ENCODE measurements at places on chromosomes 6 and 20.

DNA sequence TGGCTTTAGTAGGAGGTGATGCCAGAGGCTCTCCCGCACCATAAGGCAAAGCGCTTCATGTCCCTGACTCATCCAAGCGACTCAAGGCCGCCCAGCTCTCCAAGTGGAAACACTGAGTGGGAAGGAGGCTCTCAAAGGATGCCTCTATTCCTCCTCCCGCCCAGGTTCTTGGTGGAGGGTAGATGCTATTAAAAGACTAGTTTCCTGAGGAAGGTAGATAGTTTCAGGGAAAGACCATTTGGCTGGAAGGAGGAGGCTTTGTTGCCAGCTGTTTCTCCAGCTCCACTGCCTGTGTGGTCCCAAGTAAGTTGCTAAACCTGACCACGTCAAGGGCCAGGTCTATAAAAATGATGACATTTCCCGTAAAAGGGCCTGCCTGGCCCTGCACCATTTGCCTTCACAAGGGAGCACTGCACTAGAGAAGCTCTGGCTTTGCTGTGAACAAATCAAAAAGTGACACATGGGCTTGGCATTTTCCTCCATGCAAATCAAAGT lies 48.2 kb downstream of the GMDS start:
- DNase-seq, result no peak

- no peak for DNase-seq
Observed at GRCh38 chr6:134814076-134814695, 135.7 kb downstream of the ALDH8A1 start.

DNA sequence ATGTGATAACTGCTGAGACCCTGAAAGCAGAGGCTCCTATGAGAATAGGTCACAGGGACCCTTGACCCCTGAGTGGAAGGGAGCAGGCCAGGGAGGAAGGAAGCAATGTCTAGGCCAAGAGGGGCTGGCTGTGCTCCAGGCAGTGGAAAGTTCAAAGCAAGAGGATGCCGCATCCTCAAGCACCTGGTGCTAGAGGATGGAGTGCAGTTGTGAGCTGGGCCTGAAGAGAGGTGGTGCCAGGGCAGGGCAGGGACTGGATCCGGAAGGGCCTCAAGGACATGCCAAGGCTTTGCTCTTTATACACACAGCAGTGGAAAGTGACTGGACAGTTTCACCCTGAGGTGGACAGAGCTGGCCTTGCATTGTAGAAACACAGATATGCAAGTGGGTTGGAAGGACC lies 97.0 kb downstream of the SLC22A3 start:
- DNase-seq, result no peak

DNA sequence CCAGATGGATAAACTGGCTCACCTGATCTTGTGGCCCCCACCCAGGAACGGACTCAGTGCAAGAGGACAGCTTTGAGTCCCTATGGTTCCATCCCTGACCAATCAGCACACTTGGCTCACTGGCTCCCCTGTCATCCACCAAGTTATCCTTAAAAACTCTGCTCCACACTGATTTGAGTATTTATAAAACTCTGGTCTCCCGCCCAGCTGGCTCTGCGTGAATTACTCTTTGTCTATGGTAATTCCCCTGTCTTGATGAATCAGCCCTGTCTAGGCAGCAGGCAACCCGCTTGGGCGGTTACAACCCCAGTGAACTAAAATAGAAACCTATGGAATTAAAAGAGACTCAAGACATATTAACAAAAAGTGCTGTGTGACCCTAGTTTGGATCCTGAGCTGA lies 38.1 kb upstream of the CD83 start:
- DNase-seq, result no peak

GRCh38 chr6:27208042-27208441 lies 39.5 kb upstream of the PRSS16 start:
- no peak for DNase-seq

DNA sequence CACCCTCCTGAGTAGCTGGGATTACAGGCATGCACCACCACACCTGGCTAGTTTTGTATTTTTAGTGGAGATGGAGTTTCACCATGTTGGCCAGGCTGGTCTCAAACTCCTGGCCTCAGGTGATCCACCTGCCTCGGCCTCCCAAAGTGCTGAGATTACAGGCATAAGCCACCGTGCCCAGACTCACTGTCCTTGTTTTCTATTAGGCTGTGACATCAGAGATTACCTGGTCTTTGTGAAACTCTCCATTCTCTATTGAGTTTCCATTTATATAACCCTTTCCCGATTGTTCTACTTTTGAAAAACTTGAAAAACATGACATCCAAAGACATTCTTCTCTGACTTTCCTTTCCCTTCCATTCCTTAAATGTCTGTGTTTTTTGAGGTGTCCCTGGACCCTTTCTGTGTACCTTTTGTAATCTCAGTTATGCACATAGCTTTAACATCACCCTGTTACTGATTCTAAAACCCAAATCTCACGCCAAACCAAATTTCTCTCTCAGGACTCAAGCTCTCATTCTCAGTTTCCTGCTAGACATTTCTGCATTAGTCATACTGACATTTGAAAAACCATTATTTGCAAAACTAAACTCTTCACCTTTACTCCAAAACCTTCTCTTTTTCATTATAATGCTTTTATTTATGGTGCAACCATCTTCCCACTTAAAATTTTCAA lies 137.0 kb downstream of the KHDC1L start:
- no peak for DNase-seq

DNA sequence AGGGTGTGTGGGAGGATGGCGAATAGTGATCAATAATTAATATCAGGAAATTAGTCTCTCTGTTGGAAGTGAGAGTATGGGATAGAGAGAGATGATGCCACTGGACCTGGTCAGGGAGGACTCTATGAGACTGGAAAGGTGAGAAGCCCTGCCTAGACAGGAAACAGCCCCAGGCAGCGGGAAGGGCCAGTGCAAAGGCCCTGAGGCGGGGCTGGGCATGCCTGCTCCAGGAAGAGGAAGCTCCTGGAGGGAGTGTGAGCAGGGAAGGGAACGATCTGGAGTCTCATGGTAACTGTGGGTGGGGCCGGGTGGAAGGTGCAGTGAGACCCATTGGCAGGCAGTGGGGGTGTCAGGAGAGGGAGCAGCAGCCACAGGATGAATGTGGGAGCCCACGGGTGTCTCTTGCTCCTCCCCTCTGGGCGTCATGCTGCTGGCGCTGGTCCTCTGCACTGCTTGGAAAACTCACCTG lies 1.8 kb upstream of the CST3 start:
- DNase-seq, result no peak

GRCh38 chr20:59350330-59351156 lies 50.1 kb downstream of the EDN3 start:
- no peak for DNase-seq

- no peak for DNase-seq
Observed at GRCh38 chr20:44526129-44526528, 4.3 kb upstream of the SERINC3 start.

GRCh38 chr20:17762243-17762872 lies 62.6 kb downstream of the BANF2 start:
- no peak for DNase-seq

DNA sequence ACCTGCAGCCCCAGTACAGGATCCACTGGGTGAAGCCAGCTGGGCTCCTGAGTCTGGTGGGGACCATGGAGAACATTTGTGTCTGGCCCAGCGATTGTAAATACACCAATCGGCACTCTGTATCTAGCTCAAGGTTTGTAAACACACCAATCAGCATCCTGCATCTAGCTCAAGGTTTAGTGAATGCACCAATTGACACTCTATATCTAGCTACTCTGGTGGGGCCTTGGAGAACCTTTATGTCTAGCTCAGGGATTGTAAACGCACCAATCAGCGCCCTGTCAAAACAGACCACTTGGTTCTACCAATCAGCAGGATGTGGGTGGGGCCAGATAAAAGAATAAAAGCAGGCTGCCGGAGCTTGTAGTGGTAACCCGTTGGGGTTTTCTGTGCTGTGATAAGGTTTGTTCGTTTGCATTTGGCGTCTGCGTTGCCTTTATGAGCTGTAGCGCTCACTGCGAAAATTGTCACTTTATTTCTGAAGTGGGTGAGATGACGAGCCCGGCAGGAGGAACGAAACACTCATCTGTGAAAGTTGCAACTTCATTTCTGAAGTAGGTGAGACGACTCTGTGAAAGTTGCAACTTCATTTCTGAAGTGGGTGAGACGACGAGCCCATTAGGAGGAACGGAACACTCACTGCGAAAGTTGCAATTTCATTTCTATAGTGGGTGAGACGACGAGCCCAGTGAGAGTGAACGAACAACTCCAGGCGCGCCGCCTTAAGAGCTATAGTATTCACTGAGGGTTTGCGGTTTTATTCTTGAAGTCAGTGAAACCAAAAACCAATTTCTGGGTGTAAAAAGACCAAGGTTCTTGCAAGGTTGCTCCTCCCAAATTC lies 31.1 kb downstream of the SERPINB6 start:
- peak; percentile 58 for DNase-seq

DNA sequence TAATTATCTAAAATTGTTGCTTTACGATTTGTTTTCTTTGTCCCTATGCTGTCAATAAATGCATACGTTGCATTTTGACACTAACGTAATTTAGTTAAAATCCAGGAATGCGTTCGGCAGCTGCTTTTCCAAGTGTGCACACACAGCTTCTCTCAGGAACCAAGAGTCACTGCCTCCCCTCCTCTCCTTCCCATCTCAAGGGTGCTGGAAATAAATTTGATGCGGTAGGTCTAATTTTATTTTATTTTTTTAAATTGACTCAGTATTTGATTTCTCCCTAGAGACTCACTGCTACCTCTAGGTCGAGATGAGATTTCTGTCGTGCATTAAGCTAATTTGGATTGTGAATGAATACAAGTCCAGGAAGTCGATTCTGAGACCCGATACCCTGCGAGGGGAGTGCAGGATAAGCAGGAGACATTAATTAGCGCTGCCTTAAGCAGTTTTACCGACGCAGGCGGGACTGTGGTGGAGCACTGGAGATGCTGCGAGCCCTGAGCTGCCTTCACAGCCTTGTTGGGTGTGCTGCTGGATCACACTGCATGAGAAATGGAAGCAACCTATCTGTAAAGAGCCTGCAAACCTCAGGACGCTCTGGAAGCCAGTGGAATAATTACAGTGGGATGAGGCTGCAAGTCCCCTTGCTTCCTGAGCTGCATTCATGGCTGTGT lies 381.2 kb downstream of the C6orf118 start:
- DNase-seq, result no peak

DNA sequence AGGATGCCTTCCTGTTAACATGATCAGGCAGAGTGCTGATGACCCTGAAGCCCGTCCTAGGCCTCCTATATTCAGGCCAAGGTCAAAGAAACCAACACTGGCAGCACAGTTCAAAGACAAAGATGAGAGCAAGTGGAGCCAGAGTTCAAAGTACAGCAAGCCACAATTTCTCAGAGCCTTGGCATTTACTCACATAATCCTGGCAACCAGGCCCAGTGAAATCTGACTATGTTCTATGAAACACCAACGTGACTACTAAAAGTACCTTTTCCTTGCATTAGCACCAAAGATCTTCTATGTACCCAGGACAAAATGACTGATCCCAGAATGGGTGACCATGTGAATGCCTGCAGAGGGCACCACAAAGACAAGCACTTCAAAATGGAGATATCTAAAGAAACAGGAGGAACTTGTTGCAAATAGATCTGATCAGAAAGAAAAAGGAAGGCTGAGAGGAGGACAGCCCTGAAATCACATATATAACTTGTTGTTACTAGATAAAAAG lies 3.9 kb downstream of the NFS1 start:
- DNase-seq, result no peak

DNA sequence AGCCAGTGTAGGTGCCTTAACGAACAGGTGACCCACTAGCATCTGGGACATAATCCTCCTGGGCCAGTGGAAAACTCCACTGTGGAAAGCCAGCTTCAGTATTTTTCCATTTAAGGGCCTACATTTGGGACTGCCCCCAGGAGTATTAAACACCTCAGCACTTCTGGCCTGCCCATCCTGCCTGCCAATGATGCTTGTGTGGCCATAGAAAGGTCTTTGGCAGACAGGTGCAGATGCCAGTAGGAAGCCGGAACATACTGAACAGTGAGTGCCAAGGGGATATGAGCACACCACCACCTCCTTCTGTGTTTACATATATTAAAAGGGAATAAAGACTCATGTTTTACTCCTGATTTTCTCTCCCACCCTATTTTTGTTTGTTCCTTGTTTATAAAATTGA lies 19.9 kb downstream of the MCM8 start:
- DNase-seq, result no peak

DNA sequence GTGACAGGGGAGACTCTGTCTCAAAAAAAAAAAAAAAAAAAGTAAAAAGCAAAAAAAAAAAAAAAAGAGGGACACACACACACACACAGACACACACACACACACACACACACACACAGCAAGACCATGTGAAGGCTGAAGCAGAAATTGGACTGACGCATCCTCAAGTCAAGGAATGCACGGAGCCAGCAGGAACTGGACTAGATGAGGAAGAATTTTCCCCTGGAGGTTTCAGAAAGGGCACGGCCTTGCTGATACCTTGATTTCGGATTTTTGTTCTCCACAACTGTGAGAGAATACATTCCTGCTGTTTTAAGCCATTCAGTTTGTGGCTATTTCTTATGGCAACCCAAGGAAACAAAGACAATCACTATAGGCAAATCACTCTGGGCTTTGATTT lies 176.9 kb upstream of the SALL4 start:
- DNase-seq, result no peak

- DNase-seq, result no peak
Observed at GRCh38 chr6:15147827-15148226, 98.0 kb upstream of the JARID2 start.

GRCh38 chr6:162798546-162799266 lies 70.9 kb downstream of the PACRG start:
- no peak for DNase-seq

Data from activated gamma-delta T cell treated with Interleukin-2 at 50 U/mL for 16 hours (primary cell).